ENCODE measurements at places on chromosomes 7 and 10.

- DNase-seq, result no peak
These were observed 33.8 kb downstream of the SEC61G start for GRCh38 chr7:54725255-54725654.

- DNase-seq, result no peak
These were observed 451.5 kb upstream of the SEMA3D start for GRCh38 chr7:85638394-85638793.

DNA sequence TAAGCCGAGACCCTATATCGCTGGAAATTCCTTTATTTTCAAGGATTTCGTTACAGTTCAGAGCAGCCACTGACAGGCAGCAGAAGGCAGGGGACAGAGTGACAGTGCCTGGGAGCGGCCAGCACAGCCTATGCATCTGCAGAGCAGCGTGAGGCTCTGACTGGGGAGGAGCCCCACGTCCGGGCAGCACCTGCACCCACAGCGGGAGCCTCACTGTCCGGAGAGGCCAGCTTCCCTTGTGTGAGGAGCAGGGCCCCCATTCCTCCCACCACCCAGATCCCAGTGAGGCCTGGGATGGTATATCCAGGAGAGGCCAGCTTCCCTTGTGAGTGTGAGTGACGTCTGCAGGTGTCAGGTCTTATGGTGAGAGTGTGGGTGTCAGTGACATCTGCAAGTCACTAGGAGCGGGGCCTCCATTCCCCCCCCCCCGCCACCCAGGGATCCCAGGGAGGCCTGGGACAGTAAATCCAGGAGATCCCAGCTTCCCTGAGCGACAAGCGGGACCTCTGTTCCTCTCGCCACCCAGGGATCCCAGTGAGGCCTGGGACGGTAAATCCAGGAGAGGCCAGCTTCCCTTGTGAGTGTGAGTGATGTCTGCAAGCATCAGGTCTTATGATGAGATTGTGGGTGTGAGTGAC is 259.1 kb downstream of the PTPRN2 start:
- DNase-seq, result no peak

GRCh38 chr7:123502201-123502600 is 32.2 kb downstream of the IQUB start:
- DNase-seq, result no peak

DNA sequence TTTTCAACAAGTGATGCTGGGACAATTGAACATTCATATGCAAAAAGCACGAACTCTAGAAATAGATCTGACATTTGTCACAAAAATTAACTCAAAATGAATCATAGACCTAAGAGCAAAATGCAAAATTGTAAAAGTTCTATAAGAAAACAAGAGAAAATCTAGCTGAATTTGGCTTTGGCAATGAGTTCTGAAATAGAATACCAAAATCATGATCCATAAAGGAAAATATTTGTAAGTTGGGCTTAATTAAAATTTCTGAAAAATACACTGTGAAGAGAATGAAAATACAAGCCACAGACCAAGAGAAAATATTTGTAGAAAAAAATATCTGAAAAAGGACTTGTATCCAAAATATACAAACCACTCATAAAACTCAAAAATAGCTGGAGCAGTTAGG is 698.8 kb upstream of the CELF2 start:
- no peak for DNase-seq

- DNase-seq, result no peak
These were observed 281.7 kb downstream of the PHTF2 start for GRCh38 chr7:78080241-78080640.

DNA sequence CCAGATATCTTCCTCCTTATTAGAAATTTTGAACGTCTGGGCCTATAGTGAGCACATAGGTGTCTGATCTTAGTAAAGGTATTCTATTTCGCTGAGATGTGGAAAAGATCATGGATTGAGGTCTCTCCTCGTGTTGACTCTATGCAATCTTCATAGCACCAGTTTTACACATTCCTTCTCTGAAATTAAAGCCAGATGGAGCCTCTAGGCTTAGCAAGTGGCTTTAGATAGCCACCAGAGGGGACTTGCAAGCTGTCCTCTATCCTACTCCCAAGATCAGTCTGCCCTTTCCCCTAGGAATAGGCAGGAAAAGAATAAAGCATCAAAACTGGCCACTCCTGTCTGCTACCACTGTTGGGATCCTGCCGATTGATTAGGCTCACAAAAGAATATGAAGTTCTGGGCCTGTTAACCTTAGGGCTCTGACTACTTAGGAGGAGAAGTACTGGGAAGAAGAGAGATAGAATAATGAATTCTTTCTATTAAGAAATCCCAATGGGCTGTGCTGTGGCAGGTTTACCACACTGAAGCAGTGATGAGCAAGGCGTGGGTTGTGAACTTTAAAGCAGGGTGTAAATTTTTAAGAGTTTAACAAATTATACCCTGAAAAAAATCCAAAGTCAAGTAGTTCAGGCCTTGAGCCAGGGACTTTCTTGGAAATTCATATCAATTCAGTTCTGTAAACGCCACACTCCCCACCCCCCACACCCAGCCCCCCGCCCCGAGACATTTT is 2.2 kb upstream of the STRIP2 start:
- no peak for DNase-seq

DNA sequence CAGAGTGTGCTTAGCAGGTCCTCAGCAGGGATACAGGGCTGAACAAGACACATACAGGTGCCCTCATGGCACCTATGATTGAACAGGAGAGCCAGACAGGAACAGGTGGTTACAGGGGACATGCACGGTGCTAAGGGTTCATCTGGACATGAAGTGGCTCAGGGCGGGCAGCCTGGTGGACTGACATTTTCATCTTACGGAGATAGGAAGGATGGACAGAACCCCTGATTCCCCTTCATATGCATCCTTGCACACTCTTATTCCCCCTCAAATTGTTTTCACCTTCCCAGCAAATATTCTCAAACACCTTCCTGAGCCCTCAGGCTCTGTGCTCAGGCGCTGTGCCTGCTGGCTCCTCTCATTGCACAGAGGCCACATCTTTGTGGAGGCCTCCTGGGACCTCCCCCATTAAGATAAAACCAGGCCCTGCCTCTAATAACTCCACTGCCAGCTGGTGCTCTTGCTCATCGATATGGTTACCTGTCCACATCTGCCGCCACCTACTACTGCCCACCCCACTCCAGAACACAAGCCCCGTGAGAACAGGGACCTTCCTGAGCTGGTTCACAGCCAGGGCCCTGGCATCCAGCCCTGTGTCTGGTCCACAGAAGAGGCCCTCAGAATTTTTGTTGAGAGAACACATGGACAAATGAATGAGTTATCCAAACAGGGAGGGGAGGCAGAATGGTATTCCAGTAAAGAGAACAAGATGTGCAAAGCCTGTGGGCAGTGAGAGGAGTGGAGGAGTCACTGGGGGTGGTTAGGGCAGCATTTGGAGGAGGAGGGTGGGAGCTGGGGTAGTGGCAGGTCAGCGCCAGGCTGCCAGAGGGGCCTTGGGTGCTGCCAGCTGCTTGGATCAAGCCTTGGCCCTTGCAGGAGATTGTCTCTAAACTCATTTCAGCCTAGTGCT is 68.9 kb upstream of the AQP1 start:
- peak; percentile 19 for DNase-seq

- no peak for DNase-seq
These were observed 485 bp downstream of the ALOX5 start for GRCh38 chr10:45374350-45375052.

- DNase-seq, result no peak
These were observed 952.7 kb upstream of the KCND2 start for GRCh38 chr7:119320316-119320715.

DNA sequence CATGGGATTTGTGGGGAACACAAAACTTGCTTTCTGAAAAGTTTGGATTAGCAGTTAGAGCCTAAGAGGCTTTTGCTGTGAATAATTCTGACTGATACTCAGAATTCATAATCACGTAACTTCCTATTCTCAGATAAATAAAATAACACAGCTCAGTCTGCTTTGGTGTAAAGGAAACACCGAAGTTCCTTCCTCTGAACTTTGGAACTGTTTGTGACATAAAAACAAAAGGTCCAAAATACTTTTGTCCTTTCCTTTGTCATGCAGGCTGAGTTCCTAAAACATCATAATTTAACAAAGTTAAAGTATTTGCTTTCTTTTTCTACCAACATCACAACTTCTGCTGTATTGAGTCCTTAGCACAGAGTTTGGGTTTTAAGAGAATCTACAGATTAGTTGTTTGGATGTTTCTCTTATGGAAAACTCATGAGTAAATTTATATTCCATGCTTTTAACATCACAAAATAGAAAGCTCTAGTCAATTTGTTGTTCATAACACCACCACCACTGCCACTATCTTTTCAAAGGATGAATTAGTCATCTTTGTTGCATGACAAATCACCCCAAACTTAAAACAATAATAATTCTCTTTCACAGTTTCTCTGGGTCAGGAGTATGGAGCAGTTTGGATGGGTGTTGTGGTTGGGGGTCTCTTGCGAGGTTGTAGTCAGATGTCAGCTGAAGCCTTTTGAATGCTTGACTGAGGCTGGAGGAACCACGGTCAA is 123.4 kb downstream of the REEP3 start:
- no peak for DNase-seq

DNA sequence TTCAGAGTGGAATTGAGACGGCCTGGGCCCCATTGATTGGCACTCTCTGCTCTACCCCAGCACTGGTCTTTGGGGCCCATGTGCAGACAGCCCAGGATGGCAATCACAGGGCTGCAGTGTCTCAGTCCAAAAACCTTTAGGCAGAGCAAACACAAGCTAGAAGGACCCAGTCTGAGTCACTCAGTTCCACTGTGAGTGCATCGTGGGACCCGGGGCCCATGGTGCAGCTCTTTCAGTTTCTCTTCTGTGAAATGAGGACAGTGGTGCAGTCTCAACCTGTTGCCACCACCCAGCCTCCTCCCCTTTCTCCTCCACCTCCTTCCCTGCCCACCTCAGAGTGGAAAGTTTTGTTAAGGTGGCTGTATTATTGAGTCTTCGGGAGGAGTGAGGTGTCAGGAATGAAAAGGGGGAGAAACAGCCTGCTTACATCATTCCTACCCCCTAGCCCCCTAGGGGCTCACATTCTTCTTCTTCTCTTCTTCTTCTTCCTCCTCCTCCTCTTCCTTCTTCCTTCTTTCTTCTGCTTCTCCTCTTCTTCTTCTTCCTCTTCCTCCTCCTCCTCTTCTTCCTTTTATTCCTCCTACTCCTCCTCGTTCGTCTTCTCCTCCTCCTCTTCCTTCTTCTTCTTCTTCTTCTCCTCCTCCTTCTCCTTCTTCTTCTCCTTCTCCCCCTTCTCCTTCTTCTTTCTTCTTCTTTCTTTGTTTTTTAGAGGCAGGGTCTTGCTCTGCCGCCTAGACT is 19.5 kb upstream of the CARD11 start:
- DNase-seq, result no peak

DNA sequence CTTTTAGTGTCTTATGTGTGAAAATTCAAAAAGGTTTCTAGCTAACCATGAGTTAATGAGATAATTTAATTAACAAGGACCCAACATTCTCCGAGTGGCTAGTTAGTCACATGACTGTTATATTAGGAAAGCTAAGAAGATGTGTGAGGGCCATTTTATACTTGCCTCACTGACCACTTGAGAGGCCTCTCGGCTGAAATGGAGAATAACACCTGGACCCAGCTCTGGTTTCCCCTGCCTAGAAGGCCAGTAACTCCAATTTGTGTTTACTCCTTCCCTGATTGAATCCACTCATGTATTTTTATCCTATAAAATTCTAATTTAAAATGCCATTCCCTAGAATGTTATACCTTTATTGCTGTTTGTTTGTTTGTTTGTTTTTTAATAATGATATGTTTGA is 1091.2 kb downstream of the KCNMA1 start:
- no peak for DNase-seq

- no peak for DNase-seq
These were observed 452.7 kb downstream of the DPP6 start for GRCh38 chr7:154504918-154505317.
